ENCODE measurements at places on chromosomes 12 and 14.

DNA sequence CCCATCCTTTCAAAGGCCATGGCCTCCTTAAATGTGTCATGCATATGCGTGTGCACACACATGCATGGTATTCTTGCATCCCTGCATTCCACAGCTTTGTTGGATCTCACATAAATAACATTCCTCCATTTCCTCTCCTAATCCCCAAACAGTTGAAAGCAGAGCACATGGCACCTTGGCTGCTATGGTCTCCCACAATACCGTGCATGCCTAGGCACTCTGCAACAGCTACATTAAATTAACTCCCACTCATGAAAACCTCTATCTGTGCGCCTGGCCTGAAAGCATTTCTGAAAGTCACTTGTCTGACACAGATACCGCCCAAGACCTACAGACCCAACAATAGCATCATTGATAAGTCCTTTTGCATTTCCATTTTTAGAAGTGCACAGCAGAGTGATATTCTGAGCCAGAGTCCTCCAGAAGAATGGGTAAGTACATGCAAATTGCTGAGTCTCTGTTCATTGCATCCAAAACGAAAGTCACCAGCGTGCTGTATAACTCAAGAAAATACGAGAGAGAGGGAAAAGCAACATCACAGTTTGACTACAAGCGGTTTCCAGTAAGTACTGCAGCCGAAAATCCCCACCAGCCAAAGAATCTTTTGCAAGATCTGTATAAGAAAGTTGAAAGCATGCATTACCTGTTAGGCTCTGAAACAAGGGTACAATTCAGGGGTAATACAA is 436 bp downstream of the ASB2 start:
- DNase-seq: no peak

DNA sequence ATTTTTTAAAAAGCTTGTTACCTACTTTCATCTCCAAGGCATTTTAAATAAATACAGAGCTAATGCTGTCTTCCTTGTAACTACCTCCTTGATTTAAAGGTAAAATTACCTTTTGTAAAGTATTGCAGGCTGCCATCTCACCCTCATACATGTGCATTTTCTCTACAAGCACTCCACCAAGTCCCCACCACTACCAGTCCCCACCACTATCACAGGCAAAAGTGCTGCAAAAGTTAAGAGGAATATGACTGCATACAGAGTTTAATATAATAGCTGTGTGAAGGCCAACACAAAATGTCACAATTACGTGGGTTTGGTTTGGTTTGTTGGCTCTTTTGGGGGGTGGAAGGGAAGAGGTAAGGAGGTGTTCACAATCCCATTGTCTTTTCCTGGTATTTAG is 9.6 kb downstream of the SIX1 start:
- DNase-seq: no peak

DNA sequence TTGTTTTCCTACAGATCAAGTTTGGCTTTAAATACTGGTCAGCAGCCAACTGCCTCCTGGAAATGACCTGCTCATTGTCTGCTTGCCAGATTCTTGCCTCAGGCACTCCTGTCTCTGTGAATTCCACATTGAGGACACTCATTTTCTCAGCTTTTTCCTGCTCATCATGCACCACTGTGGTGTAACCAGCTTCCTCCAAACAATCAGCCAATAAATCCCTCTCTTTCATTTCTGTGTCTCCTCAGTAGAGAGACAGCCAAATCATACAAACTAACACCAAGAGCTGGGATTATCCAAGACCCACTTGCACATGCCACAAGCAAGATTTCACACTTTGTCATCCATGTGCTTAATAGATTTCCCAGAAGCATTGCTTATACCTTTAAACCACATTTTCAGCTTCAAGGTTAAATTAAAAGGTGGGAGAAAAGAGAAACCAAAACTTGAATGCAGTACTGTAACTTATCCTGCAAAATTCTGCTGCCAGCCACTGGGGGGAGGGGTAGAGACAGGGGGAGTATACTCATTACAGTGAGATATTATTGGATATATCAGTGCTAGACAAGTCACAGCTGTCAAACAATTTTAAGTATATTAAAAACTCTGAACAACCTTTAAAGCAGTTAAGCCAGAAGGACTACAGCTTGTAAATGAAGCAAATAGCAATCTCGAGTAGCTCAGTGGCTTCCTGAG is 105.0 kb downstream of the PPP2R5E start:
- DNase-seq: peak; percentile 7

GRCh38 chr12:41893491-41893890 is 251.2 kb downstream of the GXYLT1 start:
- DNase-seq: no peak

DNA sequence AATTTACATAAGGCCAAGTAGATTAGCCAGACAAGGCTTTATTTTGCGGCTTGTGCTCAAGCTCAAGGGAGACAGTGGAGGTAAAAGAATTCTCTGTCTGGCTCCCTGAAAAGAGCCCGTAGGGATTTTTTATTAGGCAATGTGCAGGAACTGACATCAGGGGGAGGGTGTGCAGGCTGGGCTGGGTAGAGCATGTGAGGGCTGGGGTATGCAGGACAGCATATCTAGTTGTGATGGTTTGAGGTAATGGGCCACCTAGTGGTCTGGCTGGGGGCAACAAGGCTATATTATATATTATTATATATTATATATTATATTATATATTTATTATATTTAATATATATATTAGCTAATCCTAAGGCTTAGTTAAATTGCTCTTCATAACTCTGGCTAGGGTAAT is 102.1 kb downstream of the TMEM117 start:
- DNase-seq: no peak

DNA sequence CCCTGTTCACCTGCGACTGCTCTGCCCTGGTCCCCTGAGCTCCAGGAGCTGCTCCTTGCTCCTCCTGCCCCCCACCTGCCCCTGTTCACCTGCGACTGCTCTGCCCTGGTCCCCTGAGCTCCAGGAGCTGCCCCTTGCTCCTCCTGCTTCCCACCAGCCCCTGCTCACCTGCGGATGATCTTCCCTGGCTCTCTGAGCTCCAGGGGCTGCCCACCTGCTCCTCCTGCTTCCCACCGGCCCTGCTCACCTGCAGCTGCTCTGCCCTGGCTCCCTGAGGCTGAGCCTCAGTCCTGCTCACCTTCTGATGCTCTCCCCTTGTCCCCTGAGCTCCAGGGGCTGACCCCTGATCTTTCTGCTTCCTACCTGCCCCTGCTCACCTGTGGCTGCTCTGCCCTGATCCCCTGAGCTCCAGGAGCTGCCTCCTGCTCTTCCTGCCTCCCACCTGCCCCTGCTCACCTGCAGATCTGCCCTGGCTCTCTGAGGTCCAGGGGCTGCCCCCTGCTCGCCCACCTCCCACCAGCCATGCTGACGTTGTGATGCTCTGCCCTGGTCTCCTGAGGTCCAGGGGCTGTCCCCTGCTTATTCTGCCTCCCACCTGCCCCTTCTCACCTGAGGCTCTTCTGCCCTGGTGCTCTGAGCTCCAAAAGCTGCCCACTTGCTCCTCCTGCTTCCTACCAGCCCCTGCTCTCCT is 219.2 kb downstream of the TMEM121 start:
- no peak for DNase-seq

DNA sequence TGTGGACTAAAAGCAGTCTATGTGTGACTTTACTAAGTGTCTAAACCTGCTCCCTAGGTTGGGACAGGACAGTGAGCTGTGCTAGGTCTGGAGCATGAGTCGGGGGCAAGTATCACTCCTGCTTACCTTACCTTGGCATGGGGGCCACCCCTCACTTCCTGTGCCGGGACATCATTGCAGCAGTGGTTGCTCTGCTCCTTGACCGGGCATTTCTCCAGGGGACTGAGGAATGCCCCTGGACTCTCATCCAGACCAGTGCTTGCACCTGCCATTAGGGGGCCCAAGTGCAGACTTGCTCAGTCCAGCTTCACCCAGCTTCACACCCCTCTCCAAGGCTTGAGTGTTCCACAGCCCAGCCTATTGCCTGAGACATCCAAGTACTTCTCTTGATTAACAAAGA is 84.7 kb upstream of the NELL2 start:
- no peak for DNase-seq

GRCh38 chr12:48977290-48978281 is 536 bp upstream of the WNT1 start:
- peak; percentile 31 for DNase-seq

- DNase-seq: no peak
Measured at GRCh38 chr12:14834509-14834908, 8.8 kb downstream of the ART4 start.

DNA sequence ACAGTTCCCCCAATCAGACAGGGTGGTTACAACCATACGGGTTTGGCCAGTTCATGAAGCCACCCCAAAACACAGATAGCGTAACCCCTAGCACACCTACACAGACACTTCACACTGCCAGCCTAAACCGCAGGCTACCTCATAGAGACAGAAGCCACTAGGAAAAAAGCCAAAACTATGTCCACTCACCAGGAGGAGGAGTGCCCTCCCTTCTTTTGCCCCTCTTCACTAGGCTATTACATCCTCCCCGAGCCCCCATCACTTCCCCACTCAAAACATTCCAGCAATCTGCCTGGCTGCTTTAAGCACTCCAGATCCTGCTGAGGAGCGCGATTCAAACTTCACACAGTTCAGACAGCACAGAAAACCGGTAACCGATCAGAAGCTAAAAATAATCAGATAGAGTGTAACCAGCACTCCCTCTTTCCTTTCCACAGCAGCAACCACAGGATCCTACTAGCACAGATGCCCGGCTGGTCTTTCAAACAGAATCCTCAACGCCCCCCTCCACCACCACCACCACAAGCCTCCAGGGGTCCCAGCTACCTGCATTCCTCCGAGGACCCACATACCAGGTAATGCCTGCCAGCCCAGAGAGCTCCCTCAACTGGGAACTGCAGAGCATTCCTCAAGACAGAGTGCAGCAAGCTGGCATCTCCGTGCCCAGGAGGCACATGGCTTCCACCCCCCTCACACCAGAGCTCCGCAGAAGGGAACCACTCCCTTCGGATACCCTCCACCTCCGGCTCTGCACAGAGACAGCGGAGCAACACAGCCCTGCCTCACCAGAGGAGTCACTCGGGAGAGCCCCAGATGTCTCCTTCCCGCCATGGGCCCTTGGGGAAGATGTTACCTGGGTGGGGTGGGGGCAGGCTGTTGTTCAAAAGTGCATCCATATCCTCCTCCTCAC is 1.5 kb downstream of the CHD4 start:
- peak; percentile 23 for DNase-seq

DNA sequence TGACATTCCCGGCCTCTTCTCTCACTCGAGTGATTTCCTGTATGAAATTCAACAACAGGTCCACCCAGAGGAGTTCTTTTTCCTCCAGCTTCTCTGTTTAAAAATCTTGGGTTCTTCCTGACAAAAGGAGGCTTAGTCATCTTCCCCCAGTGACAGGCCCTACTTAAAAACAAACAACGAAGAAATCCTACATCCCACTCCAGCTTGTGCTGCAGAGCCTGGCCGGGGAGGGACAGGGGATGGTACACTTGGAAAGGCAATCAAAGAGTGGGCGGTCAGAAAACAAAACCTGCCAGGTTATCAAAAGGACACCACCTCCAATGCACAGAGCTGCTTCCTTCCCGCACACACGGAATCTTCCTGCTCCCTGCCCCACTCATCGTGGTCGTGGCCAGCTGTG is 101.3 kb downstream of the CACNA1C start:
- no peak for DNase-seq

DNA sequence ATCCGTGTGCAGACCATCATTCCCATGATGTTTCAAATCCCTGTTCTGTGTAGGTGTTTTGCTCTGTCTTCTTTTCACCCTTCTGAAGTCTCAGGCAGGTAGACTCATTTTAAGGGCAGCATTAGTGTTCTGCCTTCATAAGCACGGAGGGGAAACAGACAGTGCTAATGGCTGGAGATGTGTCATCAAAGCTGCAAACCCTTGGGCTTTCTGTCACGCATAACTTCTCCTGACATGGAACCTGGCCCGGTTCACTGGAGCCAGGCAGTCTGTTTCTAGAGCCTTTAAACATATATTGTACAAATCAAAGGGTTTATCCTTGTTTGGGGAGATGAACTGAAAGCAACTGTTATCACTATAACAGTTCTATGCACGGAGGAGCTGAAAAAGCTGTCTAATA is 141.4 kb downstream of the TMEM132D start:
- no peak for DNase-seq

GRCh38 chr14:93892923-93893558 is 34.1 kb upstream of the FAM181A start:
- DNase-seq: peak; percentile 29

GRCh38 chr12:114241973-114242434 is 163.9 kb downstream of the TBX5 start:
- DNase-seq: no peak

GRCh38 chr12:69254046-69254445 is 14.7 kb downstream of the CPSF6 start:
- DNase-seq: no peak

- no peak for DNase-seq
Measured at GRCh38 chr12:48786591-48787544, 2.0 kb downstream of the ADCY6 start.

DNA sequence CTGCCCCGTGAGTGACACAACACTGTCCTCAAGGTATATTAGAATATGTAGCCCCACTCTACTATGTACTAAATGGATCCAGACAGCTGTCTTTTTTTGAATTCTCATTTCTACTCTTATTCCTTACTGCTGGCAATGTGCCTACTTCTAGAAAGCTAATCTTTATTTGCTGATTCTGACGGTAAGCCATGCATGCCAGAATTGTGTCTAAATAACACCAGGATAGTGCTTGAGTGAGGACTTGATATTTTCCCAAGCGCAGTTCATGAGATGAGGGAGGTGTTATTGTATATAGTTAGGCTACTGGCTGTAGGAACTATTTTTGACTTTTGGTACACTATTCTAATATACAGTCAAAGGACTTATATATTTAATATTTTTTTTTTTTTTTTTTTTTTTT is 316.2 kb upstream of the NAV3 start:
- DNase-seq: no peak

- DNase-seq: no peak
Measured at GRCh38 chr12:13404631-13405473, 208.3 kb downstream of the EMP1 start.

DNA sequence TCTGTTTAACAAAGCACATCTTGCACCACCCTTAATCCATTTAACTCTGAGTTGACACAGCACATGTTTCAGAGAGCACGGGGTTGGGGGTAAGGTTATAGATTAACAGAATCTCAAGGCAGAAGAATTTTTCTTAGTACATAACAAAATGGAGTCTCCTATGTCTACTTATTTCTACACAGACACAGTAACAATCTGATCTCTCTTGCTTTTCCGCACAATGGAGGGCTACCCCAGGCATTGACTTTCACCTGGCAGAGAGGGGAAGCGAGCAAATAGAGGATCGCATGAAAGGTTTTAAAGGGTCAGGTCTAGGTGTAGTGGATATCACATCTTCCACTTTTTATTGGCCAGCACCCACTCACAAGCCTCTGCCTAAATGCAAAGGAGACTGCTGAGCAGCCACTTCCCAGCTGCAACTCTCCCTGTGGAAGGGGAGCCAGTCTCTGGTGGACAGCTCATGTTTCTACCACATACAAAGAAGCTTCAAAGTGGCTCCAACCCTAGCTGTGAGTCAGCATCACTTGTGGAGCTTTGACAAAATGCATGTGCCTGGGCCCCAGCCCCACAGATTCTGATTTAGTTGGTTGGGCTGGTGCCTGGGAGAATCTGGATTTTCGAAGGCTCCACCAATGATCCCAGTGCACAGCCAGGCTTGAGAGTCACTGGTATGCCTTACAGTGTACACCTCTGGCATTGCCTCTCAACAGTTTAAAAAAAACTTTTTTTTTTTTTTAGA is 7.2 kb upstream of the FNTB start:
- no peak for DNase-seq
